Activated CD4-positive, alpha-beta T cell treated with anti-CD3 and anti-CD28 coated beads, Interleukin-2, amount 50 U/mL, for 4 hours (primary cell): ENCODE measurements at places on chromosomes 7 and 10.

DNA sequence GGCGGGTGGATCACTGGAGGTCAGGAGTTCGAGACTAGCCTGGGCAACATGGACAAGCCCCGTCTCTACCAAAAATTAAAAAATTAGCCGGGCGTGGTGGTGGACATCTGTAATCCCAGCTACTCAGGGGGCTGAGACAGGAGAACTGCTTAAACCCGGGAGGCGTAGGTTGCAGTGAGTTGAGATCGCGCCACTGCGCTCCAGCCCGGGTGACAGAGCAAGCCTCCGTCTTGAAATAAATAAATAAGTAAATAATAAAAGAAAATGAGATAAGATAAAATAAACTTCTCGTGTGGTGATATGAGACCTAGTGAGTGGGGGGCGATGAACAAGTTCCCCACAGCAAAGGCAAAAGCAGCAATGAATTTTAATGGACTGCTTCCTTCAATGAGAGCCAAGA is 33.6 kb upstream of the LMTK2 start:
- DNase-seq: no peak

GRCh38 chr10:6713716-6714115 is 133.6 kb upstream of the PRKCQ start:
- no peak for DNase-seq

- DNase-seq: no peak
Measured at GRCh38 chr7:29194206-29194593, 375 bp upstream of the CHN2 start.

GRCh38 chr10:36057180-36057579 is 415.1 kb upstream of the FZD8 start:
- DNase-seq: no peak

DNA sequence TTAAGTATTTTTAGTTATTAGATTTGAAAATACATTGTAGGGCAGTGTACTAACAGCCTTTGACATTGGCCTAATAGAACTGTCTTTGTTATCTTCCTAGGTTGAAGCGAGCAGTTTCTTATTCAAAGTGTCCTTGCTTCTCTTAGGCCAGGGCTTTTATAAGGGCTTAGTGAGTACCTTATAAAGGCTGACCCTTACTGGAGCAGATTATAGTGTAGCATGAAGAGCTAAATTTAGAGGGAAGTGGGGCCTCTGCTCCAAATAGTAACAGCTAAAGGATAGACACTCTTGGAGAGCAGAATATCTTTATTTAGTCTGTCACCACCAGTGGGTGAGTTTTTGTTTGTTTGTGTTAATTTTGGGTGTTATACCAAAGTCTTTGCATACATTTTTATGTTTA is 15.9 kb downstream of the BZW2 start:
- no peak for DNase-seq

DNA sequence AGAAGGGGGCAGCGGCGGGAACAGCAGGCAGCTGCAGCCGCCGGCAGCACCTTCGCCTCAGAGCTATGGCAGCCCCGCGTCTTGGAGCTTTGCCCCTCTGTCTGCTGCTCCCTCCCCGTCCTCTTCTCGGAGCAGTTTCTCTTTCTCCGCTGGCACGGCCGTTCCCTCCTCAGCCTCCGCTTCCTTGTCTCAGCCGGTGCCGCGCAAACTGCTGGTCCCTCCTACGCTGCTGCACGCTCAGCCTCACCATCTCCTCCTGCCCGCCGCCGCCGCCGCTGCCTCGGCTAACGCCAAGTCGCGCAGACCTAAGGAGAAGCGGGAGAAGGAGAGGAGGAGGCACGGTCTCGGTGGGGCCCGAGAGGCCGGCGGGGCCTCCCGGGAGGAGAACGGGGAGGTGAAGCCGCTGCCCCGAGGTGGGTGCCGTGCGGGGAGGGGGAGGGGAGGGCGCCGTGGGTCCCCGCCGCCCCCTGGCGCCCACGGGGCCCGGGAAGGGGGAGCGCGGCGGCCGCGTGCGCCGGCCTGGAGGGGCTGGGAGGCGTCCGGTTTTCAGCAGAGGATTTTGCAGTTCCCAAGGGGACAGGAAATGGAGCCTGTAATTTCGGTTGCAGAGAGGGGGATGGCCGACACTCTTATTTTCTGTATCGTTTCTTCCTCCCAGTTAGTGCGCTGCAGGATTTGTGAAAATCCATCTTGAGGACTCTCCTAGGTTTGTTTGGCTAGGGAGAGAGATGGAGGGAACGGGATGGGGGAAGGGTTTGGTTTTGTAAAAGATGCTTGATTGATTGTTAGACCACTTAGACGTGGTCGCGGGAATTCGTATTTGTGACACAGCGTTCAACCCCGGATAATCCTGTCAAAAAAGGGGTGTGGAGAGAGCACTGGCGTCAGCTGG is 630 bp downstream of the RSBN1L start:
- DNase-seq: peak; percentile 56

- no peak for DNase-seq
Measured at GRCh38 chr10:60358282-60358681, 31.4 kb downstream of the ANK3 start.

DNA sequence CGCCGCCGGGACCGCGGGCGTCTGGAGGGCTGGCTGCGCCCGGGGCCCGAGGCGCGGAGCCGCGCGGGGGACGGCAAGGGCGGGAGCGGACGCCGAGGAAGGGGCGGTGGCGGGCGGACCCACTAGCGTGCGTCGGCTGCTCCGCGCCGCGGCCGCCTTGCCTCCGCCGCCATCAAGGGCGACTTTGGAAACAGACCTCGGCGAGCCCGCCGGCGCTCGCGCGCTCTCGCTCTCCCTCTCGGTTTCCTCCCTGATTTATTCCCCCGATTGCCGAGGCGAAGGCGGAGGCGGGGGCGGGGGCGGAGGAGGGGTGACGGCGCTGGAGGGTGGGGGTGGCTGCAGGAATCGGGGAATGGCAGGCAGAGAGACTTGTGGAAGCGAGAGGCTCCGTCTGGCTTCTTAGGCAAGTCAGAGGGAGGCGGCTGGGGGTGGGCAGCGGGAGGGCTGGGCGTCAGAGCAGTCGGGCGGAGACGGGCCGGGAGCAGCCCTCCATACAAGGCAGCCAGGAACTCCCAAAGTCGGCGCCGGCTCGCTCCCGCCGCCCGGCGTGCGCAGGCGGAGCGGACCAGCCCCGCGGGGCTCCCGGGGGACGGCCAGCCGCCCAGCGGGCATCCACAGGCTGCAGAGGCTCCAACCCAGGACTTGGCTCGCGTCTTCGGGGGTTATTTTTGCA is at the start of gene CACNA2D1:
TSS of gene CACNA2D1 (minus strand) at position 231 of the 673 bp plus-strand sequence.
- DNase-seq: no peak

DNA sequence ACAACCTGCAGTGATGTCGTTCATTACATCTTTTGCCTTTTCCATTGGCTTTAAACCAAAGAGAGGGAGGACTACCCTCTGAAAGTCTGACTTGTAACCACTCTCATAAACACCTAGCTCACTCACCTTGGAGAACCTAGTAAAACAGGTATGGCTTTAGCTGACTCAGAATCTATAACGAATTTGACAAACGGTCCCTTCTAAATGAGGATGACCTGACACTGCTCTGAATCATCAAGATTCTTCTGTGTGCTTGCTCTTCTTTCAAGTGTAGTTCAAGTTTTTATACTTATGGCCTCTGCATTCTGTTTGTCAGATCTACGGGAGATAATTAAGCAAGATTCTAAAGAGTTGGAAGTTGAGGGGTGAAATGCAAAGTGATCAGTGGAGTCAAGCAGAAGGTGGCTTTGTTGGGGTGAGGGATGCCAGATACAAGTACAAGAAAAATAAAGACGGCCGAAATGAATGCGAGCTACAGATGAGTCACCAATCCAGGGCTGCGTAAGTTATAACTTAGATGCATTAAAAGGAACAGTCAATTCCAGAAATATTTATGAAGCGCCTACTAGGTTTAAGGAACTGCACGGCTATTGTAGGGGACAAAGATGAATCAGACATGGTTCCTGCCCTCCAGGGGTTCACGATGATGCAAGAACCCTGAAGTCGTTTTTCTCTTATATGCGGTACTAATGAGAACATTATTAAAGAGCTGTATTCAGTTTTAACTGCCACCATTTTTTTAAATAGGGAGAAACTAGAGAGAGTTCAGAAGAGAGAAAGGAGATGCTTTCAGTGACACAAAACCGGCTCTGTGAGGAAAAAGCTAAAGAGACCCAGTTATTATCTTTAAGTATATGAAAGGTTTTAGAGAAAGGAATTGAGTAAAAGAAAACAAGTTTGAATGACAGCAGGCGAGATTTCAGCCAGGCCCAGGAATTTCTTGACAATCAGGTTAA is 6.5 kb downstream of the HIPK2 start:
- DNase-seq: no peak

DNA sequence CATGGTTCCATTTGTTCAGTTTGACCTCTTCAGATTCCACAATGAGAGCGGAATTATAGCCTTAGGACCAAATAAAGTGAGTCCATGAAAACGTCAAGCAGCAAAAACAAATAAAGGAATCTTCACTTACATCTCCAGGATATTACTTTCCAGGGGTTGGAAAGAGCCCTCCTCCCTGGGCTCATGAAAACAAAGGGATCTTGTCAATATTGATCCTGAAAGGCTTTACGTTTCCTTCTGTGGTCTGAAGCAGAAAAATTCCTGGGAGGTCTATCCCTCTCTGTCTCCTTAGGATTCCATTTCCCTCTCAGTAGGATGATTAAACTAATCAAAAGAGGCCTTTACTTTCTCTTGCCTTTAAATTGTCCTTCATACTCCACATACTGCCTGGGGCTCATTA is 293.5 kb downstream of the GPAM start:
- DNase-seq: no peak

DNA sequence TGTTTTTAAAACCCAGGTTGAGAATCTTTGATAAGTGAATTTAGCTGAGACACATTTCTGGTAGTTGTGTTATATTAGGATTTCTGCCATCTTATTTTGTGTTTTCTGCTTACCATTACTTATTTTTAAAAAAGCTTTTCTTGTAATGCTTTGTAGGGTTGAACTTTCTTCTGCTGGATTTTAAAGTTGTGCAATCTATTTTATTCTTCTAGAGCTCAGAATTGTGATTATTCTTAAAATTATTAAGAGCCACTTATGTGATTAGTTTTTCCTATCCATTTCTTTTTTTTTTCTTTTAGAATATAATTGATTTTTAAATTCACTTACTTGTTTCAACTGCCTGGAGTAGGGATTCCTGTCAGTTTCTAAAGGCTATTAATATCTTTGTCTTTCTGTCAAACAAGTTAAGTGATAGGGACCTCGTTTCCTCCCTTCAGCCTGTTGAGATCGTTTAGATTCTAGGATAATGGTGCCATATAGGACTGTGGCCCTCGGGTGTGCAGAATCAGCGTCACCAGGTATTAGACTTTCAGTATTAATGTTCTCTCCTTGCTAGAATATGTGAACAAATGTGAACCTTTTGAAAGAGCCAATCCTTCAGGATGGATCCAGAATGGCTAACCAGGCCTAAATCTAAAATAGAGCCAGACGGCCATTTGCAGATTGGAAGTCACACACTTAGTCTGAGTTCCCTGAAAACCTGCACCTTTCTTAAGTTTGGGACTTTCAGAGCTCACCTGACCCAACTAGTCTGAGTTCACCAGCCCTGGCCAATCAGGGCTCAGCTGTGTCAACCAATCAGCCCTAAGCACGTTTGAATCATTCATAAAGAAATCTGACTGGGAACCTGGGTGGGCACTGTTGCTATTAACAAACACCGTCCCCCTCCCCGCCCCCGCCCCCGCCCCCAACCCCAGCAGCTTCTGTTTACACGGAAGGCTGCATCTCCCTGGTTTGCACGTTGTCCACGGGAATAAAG is 26.2 kb downstream of the CUX1 start:
- no peak for DNase-seq

DNA sequence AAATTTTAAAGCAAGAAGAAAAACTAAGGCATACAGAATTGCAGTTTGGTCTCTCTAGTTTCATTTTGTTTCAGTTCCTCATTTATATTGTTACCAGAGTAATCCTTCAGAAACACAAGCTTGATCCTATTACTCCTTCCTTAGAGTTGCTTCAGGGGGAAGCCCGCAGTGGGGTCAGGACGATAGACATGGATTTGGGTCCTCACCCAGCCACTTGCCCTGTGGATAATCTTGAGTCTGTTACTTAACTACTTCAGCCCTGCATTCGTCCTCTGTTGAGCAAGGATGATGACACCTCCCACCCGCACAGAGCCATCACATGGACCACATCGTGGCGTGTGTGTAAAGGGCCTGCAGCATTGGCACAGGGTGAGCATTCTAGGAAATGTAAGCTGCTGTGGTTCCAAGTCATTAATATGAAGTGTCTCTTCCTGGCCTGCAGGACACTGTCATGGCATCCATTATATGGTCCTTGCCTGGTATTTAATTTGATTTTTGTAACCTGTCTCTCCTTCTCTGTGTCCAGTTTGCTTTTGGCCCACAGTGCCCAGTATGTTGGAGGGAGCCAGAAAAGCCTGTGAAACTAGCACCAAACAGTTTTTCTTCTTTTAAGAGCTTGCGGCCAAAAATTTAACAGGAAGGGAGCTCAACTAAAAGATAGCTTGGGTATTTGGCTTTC is 111.2 kb downstream of the EEPD1 start:
- no peak for DNase-seq

GRCh38 chr7:8014399-8014798 is 45.8 kb downstream of the GLCCI1 start:
- DNase-seq: no peak

DNA sequence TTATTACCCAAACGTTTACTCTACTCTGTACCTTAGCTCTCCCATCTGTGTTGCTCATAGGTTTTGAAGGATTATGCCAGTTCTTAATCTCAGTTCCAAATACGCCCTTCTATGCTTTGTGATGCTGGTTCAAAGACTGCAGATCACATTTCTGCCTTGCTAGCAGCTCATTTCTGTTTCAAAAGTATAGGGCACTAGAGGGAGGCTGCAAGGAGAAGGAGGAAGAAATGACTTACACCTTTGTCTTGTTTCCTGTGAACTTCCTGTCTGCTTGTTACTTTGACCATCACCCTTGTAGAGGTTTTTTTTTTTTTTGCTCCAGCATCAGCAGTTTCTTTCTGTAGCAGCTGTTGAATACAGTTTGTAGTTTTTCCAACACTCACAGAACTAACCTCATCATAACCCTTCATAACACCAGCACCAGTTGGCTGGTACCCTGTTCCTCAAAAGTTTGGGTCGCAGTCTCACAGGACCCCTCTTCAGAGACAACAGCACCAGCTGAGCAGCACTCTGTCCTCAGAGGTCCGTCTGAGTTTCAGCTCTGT is 16.5 kb downstream of the SLK start:
- no peak for DNase-seq

DNA sequence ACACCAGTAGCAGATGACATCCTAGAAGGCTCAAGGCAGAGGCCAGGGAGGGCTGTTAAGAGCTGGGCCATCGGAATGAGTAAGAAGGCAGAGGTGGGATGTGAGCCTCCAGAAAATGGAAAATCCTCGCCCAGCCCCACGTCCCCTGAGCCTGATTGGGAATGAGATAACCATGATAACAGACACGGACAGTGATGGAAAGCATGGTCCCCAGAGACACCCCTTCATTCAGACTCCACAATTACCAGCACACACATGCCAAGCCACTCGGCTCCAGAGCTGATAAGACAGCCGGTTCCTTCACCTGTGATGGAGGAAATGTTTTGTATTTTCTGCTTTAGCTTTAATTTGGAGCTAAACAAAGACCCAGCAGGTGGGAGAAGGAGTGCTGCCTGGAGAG is 106.0 kb downstream of the GRID1 start:
- no peak for DNase-seq

GRCh38 chr7:82507365-82507975 is 63.9 kb upstream of the CACNA2D1 start:
- DNase-seq: no peak

- no peak for DNase-seq
Measured at GRCh38 chr7:133978502-133979295, 148.4 kb upstream of the LRGUK start.

GRCh38 chr7:44971188-44971901 is 7.5 kb downstream of the MYO1G start:
- no peak for DNase-seq

- DNase-seq: no peak
Measured at GRCh38 chr10:88119160-88119559, 255.7 kb downstream of the PTEN start.
